Activated gamma-delta T cell treated with Interleukin-2 at 50 U/mL for 16 hours (primary cell): ENCODE measurements at places on chromosomes 4 and X.

DNA sequence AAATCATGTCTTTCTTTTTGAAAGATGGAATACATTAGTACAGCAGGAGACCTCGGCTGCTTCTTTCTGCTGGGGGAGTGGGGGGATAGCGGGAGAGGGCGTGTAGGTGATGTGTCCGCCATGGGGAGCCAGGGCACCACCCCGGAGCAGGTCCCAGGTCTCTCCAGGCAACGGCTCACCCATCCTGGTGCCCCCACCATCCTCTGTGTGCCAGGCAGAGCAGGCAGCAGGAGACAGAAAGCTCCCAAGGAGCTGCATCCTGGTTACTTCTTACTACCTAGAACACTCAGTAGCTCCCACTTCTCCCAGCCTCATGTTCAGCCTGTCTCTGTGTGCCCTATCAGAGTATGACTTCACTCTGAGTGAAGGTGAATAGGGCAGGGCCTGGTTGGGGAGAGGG, 23.6 kb downstream of the TNIP2 start:
- no peak for DNase-seq

- peak; percentile 55 for DNase-seq
Measured at GRCh38 chrX:120213438-120214265, 37.0 kb upstream of the ZBTB33 start.

GRCh38 chr4:127196655-127197352, 436.0 kb upstream of the INTU start:
- no peak for DNase-seq

- DNase-seq: no peak
Measured at GRCh38 chrX:9882669-9883446, 84.3 kb upstream of the CLDN34 start.

DNA sequence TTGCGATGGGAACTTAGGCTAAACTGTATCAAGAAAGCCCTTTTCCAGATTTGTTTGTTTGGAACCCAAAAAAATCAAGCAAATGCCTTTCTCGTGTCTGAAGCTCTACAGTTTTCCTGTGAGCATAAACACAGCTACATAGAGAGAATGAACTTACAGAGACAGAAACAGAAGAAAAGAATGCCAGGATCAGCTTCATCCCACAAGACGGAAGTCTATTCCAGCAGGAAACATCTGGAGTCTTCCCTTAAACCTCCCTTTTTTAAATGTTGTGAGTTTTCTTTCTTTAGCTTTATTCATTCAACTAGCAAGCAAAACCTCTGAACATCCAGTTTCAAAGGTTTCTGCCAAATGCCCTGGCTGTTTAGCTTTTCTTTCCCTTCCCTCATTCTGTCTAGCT, 32.6 kb upstream of the ZFP42 start:
- no peak for DNase-seq

DNA sequence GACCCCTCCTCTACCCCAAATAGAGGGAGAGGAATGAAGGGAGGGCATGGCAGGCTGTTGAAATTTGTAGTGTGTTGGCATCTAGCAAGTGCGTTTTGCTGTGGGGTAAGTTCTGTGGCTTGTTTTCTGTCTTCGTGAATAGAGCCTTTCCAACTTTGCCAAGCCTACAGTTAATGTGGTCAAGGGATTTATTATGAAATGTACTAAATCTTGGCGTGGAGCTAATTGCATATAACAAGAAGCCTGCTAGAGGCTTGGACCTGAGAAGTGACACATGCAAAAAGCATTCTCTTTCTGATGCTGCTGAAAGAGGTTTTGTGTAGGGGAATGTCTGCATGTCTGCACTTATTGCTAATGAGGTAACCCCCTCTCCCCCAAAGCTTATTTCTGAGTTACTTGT, 132.2 kb downstream of the BMPR1B start:
- DNase-seq: no peak

GRCh38 chr4:37890801-37891259, at the start of gene TBC1D1:
TBC1D1 (plus strand) TSS chr4:37891084; CDS start chr4:37902096, 11,012 bp downstream.
- DNase-seq: no peak

DNA sequence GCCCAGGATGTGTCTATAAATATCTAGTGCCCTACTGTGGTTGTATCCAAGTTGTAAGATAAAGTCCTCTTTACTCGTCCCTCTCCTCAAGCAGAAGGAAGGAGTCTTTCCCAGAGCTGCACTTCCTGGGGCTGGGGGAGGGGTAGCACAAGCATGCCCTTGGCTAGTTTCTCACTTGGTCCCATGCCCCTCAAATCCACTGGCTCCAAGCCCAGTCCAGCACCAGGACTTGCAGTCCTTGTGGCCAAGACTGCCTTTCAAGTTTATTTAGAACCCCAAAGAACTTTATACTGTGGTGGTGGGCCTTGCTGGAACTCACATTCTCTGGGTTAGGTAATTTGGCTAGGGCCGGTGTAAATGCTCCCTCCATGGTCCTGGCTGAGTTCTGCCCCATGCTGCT, 43.2 kb upstream of the SLC10A4 start:
- no peak for DNase-seq

- no peak for DNase-seq
Measured at GRCh38 chr4:52192721-52193135, 141.6 kb downstream of the SPATA18 start.

- no peak for DNase-seq
Measured at GRCh38 chrX:10922159-10922558, 189.0 kb upstream of the HCCS start.

GRCh38 chr4:86935853-86936733, 1.3 kb downstream of the AFF1 start:
- peak; percentile 67 for DNase-seq

DNA sequence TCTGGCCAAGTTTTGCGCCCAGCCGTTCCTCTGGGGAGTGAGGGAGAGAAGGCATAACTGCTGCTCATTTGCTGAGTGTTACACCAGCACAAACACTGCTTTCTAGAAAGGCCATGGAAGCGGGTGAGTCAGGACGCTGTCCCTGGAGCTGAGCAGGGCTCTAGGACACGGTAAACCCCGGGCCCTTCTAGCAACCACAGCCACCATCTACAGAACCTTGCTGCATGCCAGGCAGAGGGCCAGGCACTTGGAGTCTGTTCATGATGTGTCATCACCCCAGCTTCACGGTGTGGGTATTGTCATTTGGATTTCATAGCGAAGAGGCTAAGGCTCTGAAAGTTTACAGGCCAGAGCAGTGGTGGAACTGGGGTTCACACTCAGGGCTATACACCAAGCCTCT, 31.8 kb upstream of the C4orf50 start:
- DNase-seq: no peak

DNA sequence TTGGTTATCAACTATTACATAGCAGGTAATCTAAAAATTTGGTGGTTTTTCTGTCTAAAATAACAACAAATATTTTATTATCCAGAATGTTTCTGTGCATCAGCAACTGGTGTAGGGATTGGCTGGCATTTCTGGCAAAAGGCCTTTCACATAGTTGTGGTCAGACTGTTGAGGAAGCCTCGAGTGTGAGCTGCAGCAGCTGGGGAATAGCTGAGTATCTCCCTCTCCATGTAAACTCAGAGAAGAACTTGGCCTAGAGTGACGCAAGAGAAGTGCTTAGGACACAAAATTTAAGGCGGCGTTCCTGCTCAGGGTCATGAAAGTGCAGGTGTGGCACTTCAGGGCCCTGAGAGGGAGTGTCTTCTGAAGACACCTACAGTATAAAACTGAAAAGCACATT, 558.9 kb downstream of the SPOCK3 start:
- DNase-seq: no peak
